ENCODE measurements at places on chromosomes 11 and 22. TPM values are rescaled to one million over a fixed set of nuclear protein-coding genes. Genes with fewer than 3 reads are reported as not detected.

The OR51A4 gene
- not detected for total RNA-seq

The MYO18B gene
- not detected for total RNA-seq

The GSTT4 gene
- not detected for total RNA-seq

The TRIM48 gene
- total RNA-seq = not detected

The PHF21B gene
- not detected for total RNA-seq

The NLRP14 gene
- 0.07 TPM for total RNA-seq

The OR5D16 gene
- not detected for total RNA-seq

The ADAMTS15 gene
- 8.0 TPM for total RNA-seq

The BAD gene
- 141 TPM for total RNA-seq

The TRIM51 gene
- not detected for total RNA-seq

The NCF4 gene
- total RNA-seq = not detected

The OR52I2 gene
- not detected for total RNA-seq

The UPK2 gene
- 0.56 TPM for total RNA-seq

The C22orf31 gene
- not detected for total RNA-seq

The FGF4 gene
- not detected for total RNA-seq

The TTLL1 gene
- total RNA-seq = 3.5 TPM

The ART1 gene
- total RNA-seq = not detected

The SUSD2 gene
- 1.7 TPM for total RNA-seq

The CHRNA10 gene
- total RNA-seq = not detected

The MOV10L1 gene
- total RNA-seq = 0.07 TPM

The RTN4RL2 gene
- total RNA-seq = 0.14 TPM

The OR51I1 gene
- total RNA-seq = not detected

The TMEM151A gene
- 0.14 TPM for total RNA-seq

The KCTD14 gene
- total RNA-seq = 7.1 TPM

The APOBEC3H gene
- not detected for total RNA-seq

Data from airway epithelial cell (primary cell).